Stimulated activated CD4-positive, alpha-beta T cell treated with anti-CD3 and anti-CD28 coated beads, Interleukin-1b, Interleukin-23, amount 100 ng/mL, for 1 hour (primary cell): ENCODE measurements at places on chromosomes 16 and 17.

- no peak for DNase-seq
These were observed 16.1 kb downstream of the NPRL3 start for GRCh38 chr16:122361-122760.

DNA sequence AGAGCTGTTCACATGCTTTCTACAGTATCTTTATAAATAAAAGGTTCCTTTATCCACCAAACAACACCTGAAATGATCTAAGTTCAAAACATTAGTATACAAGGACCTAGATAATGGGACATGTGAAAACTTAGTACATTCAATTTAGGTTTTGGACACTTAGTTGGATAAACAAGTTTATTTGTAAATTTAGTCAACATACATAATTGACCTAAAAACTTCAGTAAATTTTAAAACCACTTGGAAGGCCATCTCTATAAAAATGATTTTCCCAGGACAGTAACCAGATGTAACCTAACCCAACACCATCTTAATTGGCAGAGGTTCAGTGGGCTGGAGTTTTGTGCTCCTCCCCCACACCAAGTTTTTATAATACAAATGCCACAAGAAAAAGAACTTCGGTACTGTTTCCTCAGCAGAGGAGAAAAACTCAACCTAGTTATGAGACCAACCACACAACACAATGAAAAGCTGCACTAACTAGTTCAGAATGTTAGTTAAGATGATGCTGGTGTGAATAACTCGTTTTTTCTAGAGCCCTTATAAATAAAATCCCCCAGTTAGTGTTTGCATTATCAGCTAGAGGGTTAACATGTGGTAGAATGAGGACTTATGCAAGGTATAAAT is 7.2 kb upstream of the UNK start:
- no peak for DNase-seq

GRCh38 chr16:17395849-17396480 is 74.8 kb downstream of the XYLT1 start:
- DNase-seq = no peak

DNA sequence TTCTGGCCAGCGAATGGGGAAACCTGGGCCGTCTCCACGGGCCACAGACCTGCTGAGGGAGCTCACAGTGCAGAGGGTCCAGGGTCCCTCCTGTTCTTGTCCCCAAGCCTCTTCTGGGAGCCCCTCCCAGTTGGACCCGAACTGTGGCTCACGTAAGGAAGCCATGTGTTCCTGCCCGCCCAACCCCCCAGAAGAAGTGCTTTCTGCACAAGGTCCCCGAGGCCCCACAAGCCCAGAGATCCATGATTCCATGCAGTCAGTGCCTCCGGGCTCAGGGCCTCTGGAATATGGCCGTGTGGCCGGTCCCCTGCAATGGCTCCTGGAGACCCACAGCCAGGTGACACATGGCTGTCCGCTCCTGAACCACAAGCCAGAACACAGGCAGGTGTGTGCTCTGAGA is 272.4 kb downstream of the C16orf95 start:
- no peak for DNase-seq

DNA sequence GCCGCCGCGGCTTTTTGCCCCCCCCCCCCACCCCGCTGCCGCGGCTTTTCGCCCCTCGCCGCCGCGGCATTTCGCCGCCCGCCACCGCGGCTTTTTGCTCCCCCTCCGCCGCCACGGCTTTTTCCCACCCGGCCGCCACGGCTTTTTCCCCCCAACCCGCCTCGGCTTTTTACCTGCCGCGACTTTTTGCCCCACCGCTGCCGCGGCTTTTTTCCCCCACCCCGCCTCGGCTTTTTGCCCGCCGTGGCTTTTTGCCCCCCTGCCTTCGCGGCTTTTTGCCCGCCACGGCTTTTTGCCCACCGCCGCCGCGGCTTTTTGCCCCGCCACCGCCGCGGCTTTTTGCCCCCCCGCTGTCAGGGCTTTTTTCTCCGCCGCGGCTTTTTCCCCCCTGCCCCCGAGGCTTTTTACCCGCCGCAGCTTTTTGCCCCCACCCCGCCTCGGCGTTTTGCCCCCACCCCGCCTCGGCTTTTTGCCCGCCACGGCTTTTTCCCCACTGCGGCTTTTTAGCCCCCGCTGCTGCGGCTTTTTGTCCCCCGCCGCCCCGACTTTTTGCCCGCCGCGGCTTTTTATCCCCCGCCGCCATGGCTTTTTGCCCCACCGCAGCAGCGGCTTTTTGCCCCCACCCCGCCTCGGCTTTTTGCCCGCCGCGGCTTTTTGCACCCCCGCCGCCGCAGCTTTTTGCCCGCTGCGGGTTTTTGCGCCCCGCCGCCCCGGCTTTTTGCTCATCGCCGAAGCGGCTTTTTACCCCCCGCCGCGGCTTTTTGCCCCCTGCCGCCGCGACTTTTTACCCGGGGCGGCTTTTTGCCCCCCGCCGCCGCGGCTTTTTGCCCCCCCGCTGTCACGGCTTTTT is 527.8 kb upstream of the WSB1 start:
- no peak for DNase-seq

DNA sequence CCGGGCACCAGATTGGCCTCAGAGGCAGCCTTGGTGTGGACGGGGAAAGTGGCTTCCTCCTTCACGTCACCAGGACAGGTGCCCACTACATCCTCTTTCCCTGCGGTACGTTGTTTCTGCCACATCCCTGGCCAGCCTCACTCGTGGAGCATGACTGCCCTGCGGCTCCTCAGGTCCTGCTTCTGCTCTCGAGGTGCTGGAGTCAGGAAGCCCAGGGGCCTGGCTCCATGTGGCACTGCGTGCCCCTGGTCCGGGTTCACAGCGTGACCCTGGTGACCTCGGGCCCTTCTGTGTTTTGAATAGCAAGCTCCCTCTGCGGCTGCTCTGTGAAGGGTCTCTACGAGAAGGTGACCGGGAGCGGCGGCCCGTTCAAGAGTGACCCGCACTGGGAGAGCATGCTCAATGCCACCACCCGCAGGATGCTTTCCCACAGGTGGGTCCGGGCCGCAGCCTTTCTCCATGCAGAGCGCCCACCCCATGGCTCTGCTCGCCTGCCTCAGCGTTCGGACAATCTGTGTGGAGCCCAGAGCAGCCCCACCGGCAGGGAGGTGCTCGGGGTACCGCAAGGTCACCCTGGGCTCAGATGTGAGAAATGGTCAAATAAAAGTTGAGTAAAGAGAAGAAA is 13.5 kb downstream of the RGS11 start:
- no peak for DNase-seq

DNA sequence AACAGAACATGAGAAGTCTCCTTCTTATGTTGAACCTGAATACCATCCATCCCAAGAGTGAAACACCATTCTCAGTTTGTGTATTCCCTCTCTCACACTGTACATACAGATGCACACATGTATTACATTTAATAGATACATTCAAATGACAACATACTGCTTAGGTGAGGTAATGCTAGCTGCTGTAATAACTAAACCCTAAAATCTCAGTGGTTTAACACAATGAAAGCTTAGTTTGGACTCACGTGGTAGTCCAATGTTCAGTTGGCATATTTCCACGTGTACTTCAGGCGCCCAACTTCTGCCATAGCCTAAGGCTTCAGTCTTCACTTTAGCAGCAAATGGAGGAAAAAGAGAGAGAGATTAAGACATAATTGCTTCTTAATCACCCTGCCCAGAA is 351.1 kb upstream of the PMFBP1 start:
- no peak for DNase-seq

- DNase-seq = no peak
These were observed 5.7 kb upstream of the SALL1 start for GRCh38 chr16:51156807-51157200.

DNA sequence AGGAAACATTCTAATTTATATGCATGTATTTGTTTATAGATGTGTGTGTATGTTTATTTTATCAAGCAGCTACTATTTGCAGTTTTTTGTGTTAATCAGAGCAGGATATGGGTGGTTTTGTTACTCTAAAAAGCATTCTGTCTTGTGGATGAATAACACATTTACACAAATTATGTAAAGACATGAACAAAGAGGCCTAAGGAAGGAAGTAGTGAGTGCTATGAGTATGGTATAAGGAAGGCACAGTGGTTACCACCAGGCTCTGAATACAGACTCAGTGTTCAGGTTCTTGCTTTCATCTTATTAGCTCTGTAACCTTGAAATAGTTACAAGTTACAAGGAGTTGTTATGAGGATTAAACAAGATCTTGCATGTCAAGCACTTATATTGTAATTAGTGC is 33.9 kb downstream of the STXBP4 start:
- no peak for DNase-seq

DNA sequence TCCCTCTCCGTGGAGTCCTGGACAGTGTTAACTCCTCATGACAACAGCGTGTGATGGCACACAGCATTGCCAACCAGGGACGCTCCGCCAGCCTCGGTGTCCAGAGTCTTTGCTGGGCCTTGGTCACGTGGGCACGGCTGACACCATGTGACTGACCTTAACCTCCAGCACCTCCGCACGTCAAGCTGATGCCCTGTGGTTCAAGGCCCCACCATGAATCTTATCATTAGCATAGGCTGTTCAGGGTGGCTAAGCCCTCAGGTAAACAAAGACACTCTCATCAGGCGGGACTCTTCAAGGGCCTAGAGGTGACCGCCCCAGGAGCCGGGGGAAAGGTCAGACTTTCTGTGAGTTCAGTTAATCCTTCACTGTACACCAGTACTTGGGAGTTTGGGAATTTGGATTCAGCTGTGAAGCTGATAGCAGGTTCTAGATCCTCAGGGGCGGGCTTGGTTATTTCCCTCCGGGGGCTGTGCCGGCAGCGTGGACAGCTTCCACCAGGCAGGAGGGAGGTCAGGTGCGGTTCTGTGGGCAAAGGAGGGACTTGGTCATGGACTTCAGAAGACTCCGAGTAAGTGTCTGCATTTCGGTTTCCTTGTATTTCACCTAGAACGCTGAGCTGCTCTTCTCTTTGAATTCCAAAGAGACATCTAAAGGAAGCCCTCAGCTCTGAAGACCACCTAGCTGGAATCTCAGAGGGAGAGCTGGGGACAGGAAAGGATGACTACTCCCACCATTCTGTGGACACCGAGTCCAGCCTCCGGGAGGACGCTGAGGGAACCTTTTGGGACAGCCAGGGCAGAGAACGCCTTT is 195.5 kb upstream of the CIBAR2 start:
- no peak for DNase-seq

DNA sequence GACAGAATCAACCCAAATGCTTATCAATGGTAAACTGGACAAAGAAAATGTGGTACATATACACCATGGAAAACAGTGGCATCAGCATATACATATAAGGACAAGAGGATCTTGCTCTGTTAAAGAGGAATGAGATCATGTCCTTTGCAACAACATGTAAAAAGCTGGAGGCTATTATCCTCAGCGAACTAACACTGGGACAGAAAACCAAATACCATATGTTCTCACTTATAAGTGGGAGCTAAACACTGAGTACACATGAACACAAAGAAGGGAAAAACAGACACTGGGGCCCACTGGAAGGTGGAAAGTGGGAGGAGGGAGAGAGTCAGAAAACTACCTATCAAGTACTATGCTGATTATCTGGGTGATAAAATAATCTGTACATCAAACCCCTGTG is 447.3 kb upstream of the MAF start:
- DNase-seq = no peak

GRCh38 chr17:34874478-34874877 is 86.8 kb downstream of the CCT6B start:
- no peak for DNase-seq

DNA sequence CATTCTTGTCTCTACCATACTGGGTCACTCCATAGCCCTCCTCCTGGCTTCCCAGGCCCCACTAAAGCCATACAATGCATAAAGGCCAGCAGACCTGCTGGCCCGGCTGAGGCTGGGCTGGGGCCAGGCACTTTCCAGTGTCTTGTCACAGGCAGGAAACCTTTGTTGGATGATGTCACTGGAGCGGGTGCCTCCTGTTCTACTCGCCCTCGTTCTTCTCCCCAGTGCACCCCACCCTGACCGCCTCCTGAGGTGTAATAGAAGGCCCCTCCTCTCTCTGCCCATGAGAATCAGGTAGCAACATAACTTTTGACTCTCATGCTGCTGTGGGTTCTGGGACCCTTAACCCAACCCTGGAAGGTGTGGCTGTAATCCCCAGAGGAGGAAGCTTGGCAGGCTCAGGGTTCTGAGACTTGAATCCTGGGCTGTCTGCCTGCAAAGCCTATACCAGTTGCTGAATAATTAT is 54.2 kb upstream of the IL34 start:
- no peak for DNase-seq

- DNase-seq = no peak
These were observed 135.1 kb downstream of the PRKCA start for GRCh38 chr17:66437476-66438026.

DNA sequence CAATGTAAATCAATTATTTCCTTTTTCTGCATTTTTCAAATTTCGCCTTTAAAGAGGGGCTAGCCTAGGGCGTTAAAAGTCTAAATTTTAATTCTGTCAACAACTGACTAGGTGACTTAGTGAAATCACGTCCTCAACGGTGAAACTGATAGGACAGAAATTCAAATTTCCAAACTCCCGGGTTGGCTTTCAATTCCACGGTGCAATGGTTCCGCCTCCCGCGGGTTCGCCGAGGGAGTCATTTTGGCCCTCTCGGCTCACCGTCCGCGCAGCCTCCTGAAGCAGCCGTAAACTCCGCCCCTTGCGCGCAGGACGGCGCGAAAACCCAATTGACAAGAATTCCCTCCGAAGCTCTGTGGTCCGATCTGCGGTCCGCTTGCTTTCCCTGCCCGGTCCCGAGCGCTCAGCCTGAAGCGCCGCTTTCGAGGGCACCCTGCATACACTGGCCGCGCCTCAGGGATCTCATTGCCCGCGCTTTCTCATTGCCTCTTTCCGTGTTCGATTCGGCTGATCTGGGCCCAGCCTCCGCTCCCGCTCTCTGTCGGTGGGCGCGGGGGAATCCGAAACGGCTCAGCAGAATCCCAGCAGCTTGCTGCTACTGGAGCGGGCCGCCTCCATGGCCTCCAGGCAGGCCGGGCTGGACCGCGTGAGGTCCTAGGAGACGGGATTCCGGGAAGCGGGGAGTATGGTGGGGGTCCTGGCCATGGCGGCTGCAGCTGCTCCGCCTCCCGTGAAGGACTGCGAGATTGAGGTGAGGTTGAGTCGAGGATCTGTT is at the start of gene ATAD5:
TSS of gene ATAD5 (plus strand) at position 304 of the 775 bp plus-strand sequence. CDS start at position 686, 382 bp downstream.
- peak; percentile 73 for DNase-seq

DNA sequence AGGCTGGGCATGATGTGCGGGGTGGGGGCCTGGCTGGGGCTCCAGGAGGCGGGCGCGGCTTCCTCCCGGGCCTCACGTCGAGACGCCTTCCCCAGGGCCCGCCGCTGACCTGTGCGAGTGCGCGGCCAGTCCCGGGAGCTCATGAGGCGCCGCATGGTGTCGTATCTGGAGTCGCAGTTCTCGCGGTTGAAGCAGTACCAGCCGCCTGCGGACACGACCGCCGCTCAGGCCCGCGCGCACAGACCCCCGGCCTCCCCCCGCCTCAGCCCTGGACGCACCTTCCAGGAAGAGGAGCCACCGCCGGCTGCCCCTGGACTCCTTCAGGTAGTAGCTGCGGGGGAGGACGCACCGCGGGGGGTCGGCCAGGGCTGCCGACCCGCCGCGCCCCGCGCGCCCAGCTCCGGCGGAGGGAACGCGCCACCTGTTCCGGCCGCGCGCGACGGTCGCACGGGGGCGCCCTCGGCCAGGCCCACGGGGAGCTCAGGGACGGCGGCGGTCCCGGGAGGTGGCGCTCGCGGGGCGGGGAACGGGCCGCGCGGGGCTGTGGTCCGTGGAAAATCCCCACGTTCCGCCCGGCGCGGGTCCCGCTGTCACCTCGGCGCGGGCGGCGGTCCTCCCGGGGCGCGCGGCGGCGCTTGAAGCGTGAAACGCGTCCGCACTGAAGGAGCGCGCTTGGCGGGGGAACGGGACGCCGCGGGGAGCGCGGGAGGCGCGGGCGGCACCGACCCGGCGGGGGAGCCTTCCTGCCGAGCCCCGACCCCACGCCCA is 1.4 kb downstream of the NOTUM start:
- peak; percentile 80 for DNase-seq
